ENCODE measurements at places on chromosomes 2 and 18.

- DNase-seq: no peak
Observed at GRCh38 chr2:190722835-190723234, 74.0 kb downstream of the NAB1 start.

DNA sequence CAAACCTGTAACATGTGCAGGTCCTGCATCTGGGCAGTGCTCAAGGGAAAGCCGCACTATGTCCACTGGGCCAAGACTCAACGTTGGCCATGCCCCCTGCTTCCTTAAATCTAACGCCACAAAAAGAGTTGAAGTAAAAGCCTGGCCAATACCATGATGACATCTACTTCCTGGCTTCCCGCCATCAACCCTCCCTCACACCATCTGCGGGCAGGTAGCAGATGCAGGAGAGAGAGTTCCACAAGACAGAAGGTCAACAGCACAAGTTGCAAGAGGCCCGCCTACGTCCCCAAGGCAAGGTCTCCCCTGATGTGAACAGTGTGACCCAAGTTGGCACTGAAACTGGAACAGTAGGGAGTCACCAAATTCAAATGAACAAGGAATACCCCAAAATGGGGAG is 48.4 kb downstream of the ABCG8 start:
- DNase-seq: no peak

DNA sequence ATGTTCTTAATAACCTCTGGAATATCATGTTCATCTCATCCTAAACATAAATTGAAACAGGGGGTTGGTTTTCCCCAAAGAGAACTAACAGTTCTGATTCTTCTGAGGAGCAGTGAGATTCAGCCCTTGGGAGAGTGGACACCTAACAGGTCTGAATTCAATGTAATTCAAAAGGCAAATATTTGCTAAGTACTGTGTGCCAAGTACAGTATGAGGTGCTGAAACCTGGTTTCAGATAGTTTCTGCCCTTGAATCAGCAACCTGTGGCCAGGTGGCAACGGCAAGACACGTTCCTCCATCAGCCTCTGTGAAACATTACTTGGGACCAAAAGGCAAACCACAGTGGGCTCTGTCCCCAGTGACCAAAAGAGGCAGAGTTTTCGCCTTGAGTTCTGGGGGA is 1.3 kb downstream of the LRRC30 start:
- no peak for DNase-seq

DNA sequence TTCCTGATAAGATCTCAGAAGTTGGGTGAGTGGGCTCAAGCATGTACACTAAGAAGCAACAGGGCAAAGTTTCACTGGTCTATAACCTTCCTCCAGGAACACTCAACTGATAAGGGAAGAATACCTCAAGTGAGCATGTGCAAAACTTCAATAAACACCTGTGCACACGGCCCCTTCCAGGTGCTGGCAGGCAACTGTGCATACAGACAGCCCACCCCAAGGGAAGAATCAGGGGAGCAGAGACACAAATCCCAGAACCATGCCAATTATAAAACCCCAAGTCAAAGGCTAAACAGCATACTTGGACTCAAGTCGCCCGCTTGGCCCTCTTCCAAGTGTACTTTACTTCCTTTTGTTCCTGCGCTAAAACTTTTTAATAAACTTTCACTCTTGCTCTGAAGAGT is 85.9 kb upstream of the RTN4 start:
- no peak for DNase-seq

DNA sequence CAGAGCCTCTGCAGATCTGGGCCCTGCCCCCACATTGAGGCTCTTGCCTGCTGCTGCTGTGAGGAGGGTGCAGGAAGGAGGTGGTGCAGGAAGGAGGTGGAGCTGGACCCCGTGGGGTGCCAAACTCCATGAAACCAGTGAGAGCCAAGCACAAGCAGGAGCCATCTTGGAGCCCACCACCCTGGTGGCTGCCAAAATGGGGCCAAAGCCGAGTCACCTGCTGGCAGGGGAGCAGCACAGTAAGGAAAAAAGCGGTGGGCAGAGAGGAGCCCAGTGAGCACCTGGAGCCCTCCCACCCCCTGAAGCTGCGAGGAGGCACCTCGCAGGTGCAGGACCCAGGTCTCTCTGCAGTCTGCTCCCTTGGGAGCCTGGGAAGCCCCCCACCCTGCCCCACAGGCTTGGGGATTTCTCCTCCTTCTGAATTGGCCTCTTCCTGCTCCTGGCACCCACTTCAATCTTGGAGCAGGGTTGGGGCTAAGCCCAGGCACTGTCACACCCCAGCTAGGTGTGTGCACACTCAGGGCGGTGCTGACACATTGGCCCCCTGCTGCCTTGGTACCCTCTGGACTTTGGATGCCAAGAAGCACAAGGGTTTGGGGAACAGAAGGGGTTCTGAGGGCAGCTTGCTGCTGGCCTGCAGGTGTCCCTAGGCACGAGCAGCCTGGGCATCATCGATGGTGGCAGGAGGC is 245.4 kb upstream of the LRRTM4 start:
- peak; percentile 41 for DNase-seq

DNA sequence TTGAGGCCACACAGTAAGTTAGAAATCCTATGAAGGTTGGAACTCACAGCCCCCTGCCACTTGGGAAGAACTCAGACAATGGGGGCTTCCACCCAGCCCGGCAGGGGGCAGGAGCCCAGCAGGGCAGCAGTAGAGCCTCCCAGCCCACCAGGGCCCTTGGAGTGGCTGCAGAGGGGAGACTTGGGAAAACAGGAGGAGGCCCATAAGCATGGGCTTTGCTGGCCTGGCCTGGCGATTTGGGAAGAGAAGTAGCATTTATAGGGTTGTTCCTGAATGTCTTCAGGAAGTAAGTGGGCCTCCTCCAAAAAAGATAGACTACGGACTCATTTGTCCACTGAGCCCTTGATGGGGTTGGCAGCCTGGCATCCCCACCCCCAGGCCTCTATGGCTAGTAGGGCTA is 17.4 kb upstream of the FOSL2 start:
- DNase-seq: no peak

DNA sequence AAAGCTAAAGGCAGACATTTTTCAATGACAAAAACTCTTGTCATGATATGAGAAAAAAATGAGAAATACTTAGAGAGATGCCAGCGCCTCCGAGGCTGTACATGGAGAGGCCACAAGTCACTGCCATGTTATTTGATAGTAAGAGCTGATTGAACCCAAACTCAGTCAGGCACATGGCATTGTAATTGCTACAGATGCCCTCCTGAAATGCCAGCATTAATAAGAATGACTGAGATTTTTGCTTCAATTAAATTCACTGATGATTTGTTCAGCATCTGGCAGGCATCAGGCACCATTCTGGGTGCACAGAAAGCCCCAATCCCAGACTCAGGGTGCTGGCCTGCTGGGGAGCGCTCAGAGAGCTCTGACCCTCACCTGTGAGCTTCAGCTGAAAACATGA is 129.0 kb upstream of the PXDN start:
- no peak for DNase-seq

DNA sequence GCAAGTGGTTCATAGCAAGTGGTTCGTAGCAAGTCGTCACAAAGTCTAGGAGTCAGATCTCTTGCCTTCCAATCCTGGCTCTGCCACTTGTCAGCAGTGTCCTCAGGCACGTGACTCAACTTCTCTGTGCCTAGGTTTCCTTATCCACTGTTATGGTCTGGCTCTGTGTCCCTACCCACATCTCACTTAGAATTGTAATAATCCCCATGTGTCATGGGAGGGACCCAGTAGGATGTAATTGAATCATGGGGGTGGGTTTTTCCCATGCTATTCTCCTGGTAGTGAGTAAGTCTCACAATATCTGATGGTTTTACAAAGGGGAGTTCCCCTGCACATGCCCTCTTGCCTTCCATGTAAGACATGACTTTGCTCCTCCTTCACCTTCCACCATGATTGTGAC is 51.8 kb upstream of the AP1S3 start:
- no peak for DNase-seq

GRCh38 chr2:134917360-134917865 is 1.2 kb upstream of the CCNT2 start:
- DNase-seq: peak; percentile 21

DNA sequence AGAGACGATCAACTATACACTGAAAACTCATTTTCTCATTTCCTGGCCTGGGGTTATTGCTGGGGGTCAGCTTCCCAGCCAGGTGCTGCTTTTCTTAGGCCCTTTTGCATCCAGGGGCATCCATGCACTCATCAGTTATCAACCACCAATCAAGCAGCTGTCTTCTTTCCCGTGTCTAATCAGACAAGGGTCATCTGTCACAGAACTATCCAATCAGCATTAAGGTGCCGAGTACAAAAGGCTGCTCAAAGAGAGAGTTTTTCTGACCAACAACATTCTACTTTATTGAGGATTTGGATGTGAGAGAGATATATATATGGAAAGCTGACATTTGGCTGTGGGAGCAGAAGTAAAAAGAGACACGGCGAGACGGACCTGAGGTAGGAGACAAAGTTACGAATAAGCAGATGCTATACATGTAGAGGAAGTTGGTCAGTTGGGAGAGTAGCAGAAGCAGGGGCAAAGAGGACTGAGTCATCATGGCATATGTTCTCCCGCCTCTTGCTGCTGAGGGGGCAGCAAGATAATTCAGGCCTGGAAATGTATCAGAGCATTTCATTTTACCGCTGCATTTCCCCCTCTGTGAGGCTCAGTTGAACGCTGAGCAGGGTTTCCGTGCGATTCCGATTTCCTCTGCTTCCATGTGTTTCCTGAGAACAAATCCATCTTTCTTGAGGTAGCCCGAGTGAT is 129.3 kb downstream of the NUP35 start:
- DNase-seq: no peak

GRCh38 chr2:235811446-235812184 is 317.8 kb downstream of the AGAP1 start:
- DNase-seq: no peak

- peak; percentile 32 for DNase-seq
Observed at GRCh38 chr2:186641807-186642321, 52.0 kb upstream of the FAM171B start.

GRCh38 chr2:43059183-43059897 is 167.1 kb downstream of the ZFP36L2 start:
- peak; percentile 61 for DNase-seq
